ENCODE measurements at places on chromosomes 3 and 15.
A peak's percentile ranks its signal among the peaks of the same experiment; 100 is the strongest.

- peak; percentile 70 for DNase-seq
Measured at GRCh38 chr3:171192176-171192854, 165.8 kb upstream of the SLC2A2 start.

GRCh38 chr3:175179055-175179454 lies 319.9 kb downstream of the NAALADL2 start:
- DNase-seq = no peak

GRCh38 chr3:86073799-86074198 lies 917.1 kb downstream of the VGLL3 start:
- no peak for DNase-seq

DNA sequence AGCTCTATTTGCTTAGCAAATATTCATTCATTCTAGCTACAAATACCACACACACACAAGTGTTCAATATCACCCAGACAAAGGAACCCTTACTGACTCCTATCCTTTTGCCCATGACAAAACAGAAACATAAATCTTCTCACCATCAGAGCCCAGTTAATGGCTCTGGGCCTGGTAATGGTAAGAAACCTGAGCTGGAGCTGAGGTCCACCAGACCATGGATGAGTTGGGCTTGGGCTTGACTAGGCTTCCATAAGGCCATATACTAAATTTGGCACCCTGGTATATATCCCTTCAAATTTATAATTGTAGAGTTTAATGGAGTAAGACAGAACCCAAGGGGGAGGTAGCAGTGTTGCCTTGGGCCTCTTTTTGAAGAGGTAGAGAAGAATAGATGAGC lies 29.4 kb downstream of the GPR176 start:
- DNase-seq = no peak

- DNase-seq = no peak
Measured at GRCh38 chr3:127164615-127165014, 28.3 kb upstream of the PRR23E start.

- DNase-seq = no peak
Measured at GRCh38 chr3:115576325-115576875, 46.9 kb upstream of the GAP43 start.

DNA sequence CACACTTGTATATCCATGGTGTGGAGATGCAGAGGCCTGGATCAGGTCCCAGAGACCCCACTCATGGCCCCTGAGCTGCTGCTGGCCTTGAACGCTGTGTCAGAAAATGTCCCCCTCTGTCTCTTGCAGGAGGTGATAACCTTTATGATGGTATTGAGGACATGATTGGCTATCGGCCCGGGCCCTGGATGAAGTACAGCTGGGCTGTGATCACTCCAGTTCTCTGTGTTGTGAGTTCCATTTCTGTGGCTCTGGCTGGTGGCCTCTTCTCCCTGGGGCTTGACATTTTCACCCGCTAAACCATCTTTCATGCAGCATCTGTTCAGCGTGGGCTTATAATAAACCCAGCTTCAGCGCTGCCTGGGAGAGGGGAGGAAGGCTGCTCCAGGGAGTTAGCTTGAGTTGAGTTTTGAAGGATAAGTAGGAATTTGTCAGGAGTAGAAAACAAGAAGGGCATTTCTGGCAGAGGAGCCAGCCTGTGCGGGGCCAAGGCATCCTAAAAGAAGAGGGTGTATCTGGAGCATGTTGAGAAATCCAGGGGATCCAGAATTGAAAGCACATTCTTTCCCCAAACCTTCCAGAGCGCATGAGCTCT lies 61.1 kb downstream of the GRIP2 start:
- DNase-seq = no peak

DNA sequence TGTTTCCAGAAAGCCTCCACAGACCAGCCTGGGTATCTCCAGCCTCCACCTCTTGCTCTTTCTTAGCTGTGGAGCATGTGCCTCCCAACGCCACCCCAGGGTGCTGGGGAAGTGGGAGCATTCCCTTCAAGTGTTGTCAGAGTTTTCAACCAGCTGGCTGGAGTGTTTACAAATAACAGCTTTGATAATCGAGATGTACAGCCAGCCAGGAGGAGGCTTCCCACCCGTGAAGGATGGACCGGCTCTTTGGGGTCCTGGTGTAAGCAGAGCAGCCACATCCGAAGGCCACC lies 8.5 kb upstream of the OXTR start:
- no peak for DNase-seq

GRCh38 chr15:43511012-43511885 lies 6.2 kb upstream of the MAP1A start:
- DNase-seq = no peak

Data from RWPE2 (cell line).